ENCODE measurements at places on chromosomes 2 and 18. TPM values are rescaled to one million over a fixed set of nuclear protein-coding genes. Genes with fewer than 3 reads are reported as not detected.
A peak's percentile ranks its signal among the peaks of the same experiment; 100 is the strongest.

The HIBCH gene
- total RNA-seq: 19.3 TPM

GRCh38 chr2:193377789-193378188, 1183.1 kb upstream of the TMEFF2 start:
- H3K4me3 ChIP-seq: no peak overlapping the region
- no peaks in the 10 kb centered on the region for H3K36me3 ChIP-seq
- H3K27me3 ChIP-seq: no peaks in the 10 kb centered on the region
- peak; percentile 5 for DNase-seq
- no peak overlapping the region for H3K27ac ChIP-seq

The NAGK gene
- total RNA-seq: 38.7 TPM

The BMP10 gene
- not detected for total RNA-seq

DNA sequence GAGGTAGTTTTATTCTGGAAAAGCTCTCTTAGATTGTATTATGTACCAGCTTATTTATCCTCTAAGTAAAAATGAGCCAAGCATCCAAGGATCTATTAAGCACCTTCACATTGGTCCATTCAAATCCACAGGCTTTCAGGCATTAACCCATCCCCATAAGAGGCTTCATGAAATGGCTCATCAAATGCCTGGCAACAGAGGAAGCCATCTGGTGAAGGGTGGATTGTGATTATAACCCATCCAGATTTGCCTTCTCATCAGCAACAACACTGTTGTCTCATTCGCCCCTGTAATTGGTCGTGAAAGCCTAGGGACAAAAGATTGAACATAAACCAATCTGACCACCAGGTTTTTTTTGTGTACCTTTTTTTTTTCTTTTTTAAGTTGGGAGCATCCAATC, 134.3 kb upstream of the TACR1 start:
- no peak overlapping the region for H3K4me3 ChIP-seq
- H3K27me3 ChIP-seq: no peaks in the 10 kb centered on the region
- DNase-seq: no peak
- H3K36me3 ChIP-seq: peaks cover 7% of the 10 kb centered on the region
- H3K27ac ChIP-seq: no peak overlapping the region

The ALPP gene
- not detected for total RNA-seq

DNA sequence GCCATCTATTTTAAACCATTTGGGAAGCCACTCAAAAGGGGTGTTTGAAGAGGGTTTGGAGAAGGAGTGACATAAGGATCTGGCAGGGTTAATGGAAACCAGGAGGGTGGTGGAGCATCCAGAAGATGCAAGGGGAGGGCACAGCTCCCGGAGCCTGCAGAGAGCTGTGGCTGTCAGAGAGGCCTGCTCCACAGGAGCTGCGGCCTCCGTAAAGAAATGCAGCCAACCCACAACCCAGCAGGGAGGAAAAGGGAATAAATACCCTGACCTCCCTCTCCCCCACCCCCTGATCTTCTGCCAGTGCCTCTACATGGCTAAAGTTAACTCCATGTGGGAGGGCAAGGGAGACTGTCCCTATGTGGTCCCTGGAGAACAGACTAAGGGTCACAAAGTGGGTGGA, 567.1 kb upstream of the POU3F3 start:
- H3K4me1 ChIP-seq: no peaks in the 10 kb centered on the region
- H3K36me3 ChIP-seq: no peaks in the 10 kb centered on the region
- no peak for DNase-seq
- peaks cover 4% of the 10 kb centered on the region for H3K27me3 ChIP-seq

DNA sequence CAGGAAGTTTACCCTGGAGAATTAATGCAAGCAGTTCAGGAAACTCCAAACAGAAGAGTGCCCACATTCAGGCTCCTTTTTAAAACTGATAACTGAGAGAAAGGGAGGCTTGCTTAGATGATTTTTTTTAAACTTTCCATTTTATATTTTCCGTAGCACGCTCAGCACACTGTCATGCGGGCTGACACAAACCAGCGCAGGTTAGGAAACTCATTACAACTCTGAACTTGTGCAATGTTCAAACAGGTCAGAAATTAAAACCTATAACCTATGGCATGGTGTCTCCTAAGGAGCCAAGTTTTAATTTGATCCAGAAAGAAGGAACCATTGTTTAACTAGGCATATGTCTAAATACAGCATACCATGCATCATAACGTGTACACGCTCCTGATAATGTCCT, 117.7 kb upstream of the SMIM21 start:
- H3K27me3 ChIP-seq: peaks cover 22% of the 10 kb centered on the region
- no peak for DNase-seq
- H3K36me3 ChIP-seq: no peaks in the 10 kb centered on the region
- no peak overlapping the region for H3K27ac ChIP-seq

GRCh38 chr2:2824588-2824987, 493.5 kb upstream of the MYT1L start:
- no peak for DNase-seq
- no peaks in the 10 kb centered on the region for H3K4me1 ChIP-seq
- H3K27ac ChIP-seq: no peak overlapping the region
- H3K27me3 ChIP-seq: peaks cover 2% of the 10 kb centered on the region

The GREB1L gene
- not detected for total RNA-seq

- H3K4me3 ChIP-seq: no peak overlapping the region
- no peaks in the 10 kb centered on the region for H3K4me1 ChIP-seq
- no peak overlapping the region for H3K27ac ChIP-seq
- no peaks in the 10 kb centered on the region for H3K36me3 ChIP-seq
- no peaks in the 10 kb centered on the region for H3K27me3 ChIP-seq
Observed at GRCh38 chr18:30562231-30562630, 480.3 kb downstream of the DSC3 start.

The TEX44 gene
- total RNA-seq: not detected

- H3K4me1 ChIP-seq: no peaks in the 10 kb centered on the region
- no peaks in the 10 kb centered on the region for H3K36me3 ChIP-seq
- H3K27me3 ChIP-seq: peaks cover 3% of the 10 kb centered on the region
- no peak overlapping the region for H3K27ac ChIP-seq
- DNase-seq: no peak
- no peak overlapping the region for H3K4me3 ChIP-seq
Observed at GRCh38 chr2:149692961-149693396, 105.4 kb upstream of the MMADHC start.

DNA sequence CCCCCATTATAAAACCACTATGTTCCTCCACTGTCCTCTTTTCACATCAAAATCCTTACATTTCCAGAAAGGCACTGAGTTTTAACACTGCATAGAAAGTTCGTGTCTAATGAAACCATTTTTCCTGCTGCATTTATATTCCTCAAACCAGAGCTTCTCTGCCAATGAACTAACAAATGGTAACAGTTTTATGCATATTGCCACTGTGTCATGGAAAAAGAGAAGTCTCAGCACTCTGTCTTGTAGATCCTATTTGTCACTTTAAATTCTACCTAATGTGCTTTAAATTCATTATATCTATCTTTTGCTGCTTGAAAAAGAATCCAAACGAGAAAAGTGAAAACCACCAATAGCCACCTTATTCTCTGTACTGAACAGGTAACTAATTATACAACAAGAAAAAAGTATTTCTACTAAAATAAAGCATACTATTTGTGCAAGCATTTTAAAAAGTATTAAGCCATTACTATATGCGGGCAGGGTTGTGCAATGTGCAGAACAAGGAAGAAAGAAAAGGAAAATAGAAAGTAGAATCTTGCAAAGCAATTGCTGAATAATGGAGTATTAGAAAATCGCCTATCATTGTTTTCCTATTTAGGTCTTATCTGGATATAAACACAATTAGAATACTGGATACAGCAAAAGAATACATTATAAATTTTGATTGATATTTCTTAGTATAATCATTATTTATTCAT, 328.9 kb downstream of the ZEB2 start:
- H3K4me3 ChIP-seq: no peak overlapping the region
- H3K27me3 ChIP-seq: no peaks in the 10 kb centered on the region
- DNase-seq: no peak

The DLX1 gene
- not detected for total RNA-seq

GRCh38 chr18:25346561-25346960, 5.4 kb downstream of the ZNF521 start:
- peaks cover 53% of the 10 kb centered on the region for H3K27me3 ChIP-seq
- no peak overlapping the region for H3K4me3 ChIP-seq
- peaks cover 9% of the 10 kb centered on the region for H3K4me1 ChIP-seq
- H3K36me3 ChIP-seq: peaks cover 3% of the 10 kb centered on the region
- no peak for DNase-seq

The WDCP gene
- 20.2 TPM for total RNA-seq

GRCh38 chr2:105324732-105325131, 4.8 kb downstream of the TGFBRAP1 start:
- peak overlapping the region; percentile 25 for H3K27ac ChIP-seq
- peaks cover 18% of the 10 kb centered on the region for H3K36me3 ChIP-seq

- DNase-seq: peak; percentile 73
- H3K27ac ChIP-seq: no peak overlapping the region
- H3K4me1 ChIP-seq: peaks cover 6% of the 10 kb centered on the region
- no peaks in the 10 kb centered on the region for H3K36me3 ChIP-seq
- no peak overlapping the region for H3K4me3 ChIP-seq
- peaks cover 3% of the 10 kb centered on the region for H3K27me3 ChIP-seq
Observed at GRCh38 chr18:70491734-70492348, 203.0 kb downstream of the SOCS6 start.

DNA sequence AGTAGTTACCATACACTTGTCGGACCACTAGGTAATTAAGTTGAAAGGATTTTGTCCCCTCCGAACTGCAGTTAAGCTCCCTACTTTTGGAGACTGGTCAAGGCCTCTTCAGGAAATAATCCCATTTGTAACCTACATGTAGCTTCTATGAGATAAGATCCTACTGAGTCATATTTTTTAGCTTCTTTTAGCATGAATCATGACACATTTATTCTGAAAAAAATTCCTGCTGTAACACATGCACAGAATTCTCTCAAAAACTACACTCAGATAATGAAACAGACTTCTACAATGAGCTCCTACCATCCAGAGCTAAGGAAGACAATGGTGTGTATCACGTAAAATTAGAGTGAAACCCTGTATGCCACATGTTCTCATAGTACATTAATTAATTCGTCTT, 100.7 kb upstream of the CCDC195 start:
- peaks cover 8% of the 10 kb centered on the region for H3K4me1 ChIP-seq
- no peak overlapping the region for H3K4me3 ChIP-seq
- DNase-seq: no peak
- H3K27ac ChIP-seq: peak overlapping the region; percentile 6

GRCh38 chr2:67457699-67458098, 60.6 kb downstream of the ETAA1 start:
- H3K4me1 ChIP-seq: no peaks in the 10 kb centered on the region
- H3K27me3 ChIP-seq: peaks cover 6% of the 10 kb centered on the region
- H3K4me3 ChIP-seq: no peak overlapping the region
- H3K27ac ChIP-seq: no peak overlapping the region
- no peaks in the 10 kb centered on the region for H3K36me3 ChIP-seq

GRCh38 chr18:25866331-25866730, 224.1 kb downstream of the SS18 start:
- no peaks in the 10 kb centered on the region for H3K4me1 ChIP-seq
- peaks cover 10% of the 10 kb centered on the region for H3K27me3 ChIP-seq
- no peak overlapping the region for H3K27ac ChIP-seq
- no peak overlapping the region for H3K4me3 ChIP-seq

The NCKAP1 gene
- 3.9 TPM for total RNA-seq

The DDX1 gene
- 92.5 TPM for total RNA-seq

The ANKRD30BL gene
- not detected for total RNA-seq

GRCh38 chr2:19299522-19299921, 58.9 kb downstream of the OSR1 start:
- H3K36me3 ChIP-seq: no peaks in the 10 kb centered on the region
- no peak overlapping the region for H3K4me3 ChIP-seq
- no peaks in the 10 kb centered on the region for H3K27me3 ChIP-seq

- peaks cover 13% of the 10 kb centered on the region for H3K4me1 ChIP-seq
- no peak overlapping the region for H3K27ac ChIP-seq
- peaks cover 2% of the 10 kb centered on the region for H3K36me3 ChIP-seq
- no peak overlapping the region for H3K4me3 ChIP-seq
- H3K27me3 ChIP-seq: peaks cover 60% of the 10 kb centered on the region
- DNase-seq: peak; percentile 72
Observed at GRCh38 chr18:903701-904100, 970 bp upstream of the ADCYAP1 start.

DNA sequence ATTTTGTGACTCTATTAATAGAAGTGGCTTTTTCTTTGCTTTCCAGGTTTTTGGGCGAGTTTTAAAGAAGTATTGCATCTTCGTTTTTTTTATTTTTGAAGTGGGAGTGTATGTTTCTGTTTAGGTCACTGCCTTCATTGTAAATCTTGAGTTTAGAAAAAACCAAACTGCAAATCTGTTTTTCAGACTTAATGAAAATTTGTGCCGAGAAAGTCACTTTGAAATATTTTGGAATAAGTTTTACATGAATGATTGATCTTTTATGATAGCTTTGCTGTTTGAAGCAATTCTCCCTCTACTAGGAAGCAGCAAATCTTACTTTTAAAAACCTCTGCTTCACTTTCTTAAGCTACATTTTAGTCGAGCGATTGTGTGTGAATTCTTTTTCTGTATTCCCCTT, 2.2 kb downstream of the SMAD4 start:
- no peak for DNase-seq
- no peak overlapping the region for H3K27ac ChIP-seq
- H3K27me3 ChIP-seq: no peaks in the 10 kb centered on the region
- peak overlapping the region; percentile 98 for H3K4me3 ChIP-seq
- H3K36me3 ChIP-seq: peaks cover 28% of the 10 kb centered on the region

The HOXD13 gene
- not detected for total RNA-seq

The RAMP1 gene
- total RNA-seq: 1.0 TPM

DNA sequence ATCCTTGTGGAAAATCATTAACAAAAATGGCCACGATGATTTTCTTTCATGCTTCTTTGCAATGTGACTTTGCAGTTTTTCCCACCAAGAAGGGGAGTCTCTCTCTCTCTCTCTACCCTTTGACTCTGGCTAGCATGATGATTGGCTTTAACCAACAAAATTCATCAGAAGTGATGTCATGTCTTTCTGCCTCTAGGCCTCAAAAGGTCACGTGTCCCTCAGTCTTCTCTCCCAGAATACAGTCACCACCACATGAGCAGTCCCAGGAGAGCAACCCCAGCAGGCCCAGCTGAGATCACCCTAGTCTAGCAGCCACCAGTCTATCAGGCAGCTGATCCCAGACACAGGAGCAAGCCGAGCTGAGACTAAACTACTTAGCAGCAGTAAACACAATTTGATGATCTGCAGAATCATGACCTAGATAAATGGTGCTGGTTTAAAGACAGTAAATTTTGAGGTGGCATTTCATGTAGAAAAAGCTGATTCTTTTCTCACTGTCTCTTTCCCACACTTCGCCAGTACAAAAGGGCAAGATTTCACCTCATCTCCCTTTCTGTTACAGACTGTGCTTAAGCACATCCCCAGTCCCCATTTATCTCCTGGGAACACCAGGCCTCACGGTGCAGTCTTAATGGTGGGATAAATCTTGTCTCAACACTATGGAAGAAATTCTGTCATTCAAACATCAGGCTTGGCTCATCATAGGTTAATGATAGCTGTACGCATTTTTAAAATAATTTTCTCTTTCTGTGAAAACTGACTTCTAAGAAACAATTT, 132.7 kb downstream of the SCG2 start:
- no peaks in the 10 kb centered on the region for H3K27me3 ChIP-seq
- H3K36me3 ChIP-seq: no peaks in the 10 kb centered on the region
- H3K4me3 ChIP-seq: no peak overlapping the region
- no peak for DNase-seq
- H3K4me1 ChIP-seq: no peaks in the 10 kb centered on the region
- H3K27ac ChIP-seq: no peak overlapping the region

- peaks cover 14% of the 10 kb centered on the region for H3K27me3 ChIP-seq
- no peak overlapping the region for H3K27ac ChIP-seq
- no peaks in the 10 kb centered on the region for H3K36me3 ChIP-seq
- peaks cover 5% of the 10 kb centered on the region for H3K4me1 ChIP-seq
- DNase-seq: no peak
Observed at GRCh38 chr2:200756618-200757321, 54.9 kb upstream of the BZW1 start.

- H3K36me3 ChIP-seq: no peaks in the 10 kb centered on the region
Observed at GRCh38 chr18:9851511-9851910, 34.3 kb upstream of the TXNDC2 start.

Data from activated CD8-positive, alpha-beta T cell treated with anti-CD3 and anti-CD28 coated beads for 36 hours (primary cell).